ENCODE measurements at places on chromosomes 12 and 14.

- DNase-seq = no peak
Measured at GRCh38 chr12:80818878-80819277, 102.2 kb downstream of the MYF5 start.

- DNase-seq = no peak
Measured at GRCh38 chr12:30824311-30824710, 69.6 kb upstream of the CAPRIN2 start.

GRCh38 chr14:22982477-22983245 lies at the start of gene AJUBA:
TSS of gene AJUBA (minus strand) at chr14:22982551. CDS start at chr14:22982266, 285 bp downstream.
- peak; percentile 97 for DNase-seq

GRCh38 chr12:75315518-75315917 lies 14.6 kb downstream of the CAPS2 start:
- DNase-seq = peak; percentile 79

DNA sequence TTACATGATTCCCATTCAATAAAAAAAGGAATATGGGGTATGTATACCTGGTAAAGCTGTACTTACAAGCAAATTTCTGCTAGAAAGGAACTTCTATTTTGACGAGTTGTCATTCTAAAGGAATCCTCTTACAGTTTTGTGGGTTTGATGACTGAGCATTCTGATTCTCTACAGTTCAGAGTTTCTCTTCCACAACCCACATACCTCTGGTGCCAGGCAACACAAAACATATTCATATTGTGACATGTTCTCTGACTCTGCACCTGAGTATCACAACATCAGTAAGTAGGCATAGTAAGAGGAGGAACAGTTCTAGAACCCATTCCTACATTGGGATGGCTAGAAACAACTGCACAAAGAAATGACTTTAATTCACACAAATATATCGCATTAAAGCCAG lies 636.6 kb downstream of the MED13L start:
- peak; percentile 70 for DNase-seq

DNA sequence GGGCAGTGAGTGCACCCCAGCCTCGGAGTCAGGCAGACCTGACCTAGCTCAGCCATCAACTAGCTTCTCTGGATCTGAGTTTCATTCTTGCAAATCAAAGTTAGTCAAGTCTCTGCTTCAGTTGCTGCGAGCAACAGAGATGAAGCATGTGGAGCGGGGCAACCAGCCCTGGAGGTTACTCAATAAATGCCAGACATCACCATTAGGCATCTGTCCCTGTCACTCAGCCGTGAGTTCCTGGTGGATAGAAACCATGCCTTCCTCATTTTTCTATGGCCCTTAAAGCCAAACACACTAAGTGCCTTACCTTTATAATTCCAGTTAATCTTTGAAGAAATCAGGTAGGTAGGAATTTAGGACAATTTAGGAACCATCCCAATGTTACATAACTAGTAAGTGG lies 19.3 kb downstream of the RFX4 start:
- DNase-seq = no peak

- DNase-seq = no peak
Measured at GRCh38 chr12:6684609-6685008, 4.6 kb downstream of the ZNF384 start.

DNA sequence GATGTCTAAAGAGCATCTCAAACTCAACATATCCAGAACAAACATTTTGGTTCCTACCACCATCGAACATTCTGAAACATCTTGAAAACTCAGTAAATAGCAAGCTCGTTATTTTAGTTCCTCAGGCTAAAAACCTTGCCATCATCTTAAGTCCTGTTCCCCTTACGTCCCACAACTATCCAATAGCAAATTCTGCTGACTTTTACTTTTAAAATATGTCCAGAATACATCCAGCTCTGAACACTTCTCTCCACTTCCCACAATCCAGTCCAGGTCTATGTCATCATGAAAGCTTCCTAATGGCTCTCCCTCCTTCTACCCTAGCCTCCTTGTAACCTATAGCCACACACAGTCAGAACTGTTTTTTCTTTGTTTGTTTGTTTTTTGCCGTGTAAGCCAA lies 279.9 kb downstream of the IPO8 start:
- no peak for DNase-seq

DNA sequence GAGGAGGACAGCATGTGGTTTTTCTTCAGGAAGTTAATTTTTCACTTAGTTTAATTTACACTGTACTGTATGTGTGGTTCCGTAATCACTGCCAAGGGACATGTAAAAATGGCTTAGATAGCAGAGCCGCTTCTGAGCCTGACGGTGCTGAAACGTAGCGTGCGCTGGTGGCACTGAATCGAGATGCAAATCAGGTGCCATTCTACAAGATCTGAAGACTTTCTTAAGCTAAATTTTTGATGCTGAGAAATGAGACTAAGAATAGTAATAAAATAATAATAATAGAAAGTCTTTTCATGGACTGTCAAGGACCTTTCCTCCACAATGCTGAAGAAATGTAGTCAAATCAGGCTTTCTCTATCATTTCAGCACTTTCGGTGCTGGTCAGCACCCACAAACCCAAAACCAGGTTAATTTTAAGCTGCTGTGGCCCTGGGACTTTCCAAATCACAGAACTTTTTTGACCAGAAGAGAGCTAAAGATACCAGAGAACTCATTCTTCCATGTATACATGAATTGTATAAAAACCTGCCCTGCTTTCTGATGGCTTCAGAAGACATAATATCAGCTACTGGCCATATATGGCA lies 183.3 kb upstream of the LMO3 start:
- no peak for DNase-seq

DNA sequence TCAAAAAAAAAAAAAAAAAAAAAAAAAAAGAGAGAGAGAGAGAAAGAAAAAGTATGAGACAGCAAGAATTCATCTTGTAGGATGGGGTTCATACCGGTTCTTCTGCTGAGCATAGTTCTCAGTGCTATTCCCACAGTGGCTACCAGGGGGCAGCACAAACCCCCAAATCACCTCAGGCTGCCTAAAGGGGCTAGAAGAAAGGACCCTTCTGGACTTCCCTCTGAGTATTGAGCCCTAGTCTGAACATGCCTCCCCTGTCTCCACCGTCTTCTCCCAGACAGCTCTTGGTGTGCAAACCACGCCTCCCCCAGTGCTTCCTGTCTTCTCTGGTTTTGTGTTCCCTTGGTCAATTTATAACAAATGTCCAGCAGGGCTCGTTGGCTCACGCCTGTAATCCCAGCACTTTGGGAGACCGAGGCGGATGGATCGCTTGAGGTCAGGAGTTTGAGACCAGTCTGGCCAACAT lies 31.3 kb upstream of the SMUG1 start:
- peak; percentile 78 for DNase-seq

DNA sequence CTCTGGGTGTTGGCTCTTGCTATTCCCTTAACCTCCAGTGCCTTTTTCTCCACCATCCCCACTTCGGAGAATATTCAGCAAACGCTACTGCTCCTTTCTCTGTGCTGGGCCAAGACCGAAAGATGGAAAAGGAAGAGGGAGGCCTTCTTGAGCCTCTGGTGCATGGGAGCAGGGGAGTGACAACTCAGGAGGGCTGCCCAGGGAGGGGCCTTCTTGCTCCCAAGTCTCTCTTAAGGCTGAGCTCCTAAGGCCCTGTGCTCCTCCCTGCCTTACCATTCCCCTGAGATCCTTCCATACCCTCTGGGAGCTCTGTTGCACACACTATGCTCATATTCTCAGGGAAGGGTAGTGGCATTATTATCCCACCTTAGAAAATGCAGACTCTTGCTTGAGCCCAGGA lies 34.9 kb downstream of the SH2B3 start:
- no peak for DNase-seq

DNA sequence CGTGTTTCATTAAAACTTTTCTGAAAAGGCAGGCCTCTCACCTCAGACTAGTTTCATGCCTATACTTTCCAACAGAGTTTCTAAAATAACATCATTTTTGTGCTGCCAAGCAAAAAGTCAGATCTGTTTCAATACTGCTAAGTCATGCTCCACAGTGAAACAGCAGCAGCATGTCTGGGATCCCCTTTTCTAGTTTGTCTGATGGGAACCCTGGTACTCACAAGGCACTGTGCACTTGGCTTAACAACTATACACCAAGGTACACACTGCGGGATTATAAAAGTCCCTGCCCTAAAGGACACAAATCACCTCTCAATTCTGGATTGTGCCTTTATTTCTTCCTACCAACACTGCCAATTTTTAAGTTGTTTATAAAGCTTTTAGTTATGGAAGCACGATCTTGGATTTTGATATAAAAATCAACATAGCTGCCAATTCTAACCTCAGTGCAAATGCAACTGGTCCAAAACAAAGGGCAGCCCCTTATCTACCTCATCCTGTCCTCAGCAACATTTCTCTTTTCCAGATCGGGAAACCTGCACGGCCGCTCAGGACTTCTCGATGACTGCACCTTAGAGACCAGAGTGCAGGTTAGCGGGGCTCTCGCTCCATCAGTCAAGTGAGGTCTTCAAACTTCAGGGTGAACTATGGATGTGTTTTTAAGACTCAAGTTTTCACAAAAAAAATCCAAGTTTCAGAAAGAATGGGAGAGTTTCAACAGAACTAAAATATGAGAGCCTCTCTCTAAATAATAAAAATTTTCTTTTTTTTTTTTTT lies 1.7 kb upstream of the EIF5 start:
- DNase-seq = no peak

DNA sequence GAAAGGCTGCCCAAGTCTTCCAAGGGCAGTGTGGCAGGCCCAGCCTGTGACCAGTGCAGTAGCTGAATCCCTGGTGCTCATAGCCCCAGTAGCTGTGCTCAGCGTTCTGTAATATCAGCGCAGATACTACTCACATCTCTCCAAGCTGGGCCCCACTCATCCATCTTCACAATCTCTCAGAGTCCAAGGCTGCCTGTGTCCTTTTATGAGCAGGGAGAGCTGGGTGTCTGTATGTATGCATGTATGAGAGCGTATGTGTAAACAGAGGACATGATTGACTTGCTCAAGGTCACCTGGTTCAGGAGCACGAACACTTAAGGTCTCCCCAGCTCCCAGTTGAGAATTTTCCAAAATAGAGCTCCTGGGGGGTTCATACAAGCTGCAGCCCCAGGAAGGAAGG lies 5.4 kb downstream of the AQP6 start:
- no peak for DNase-seq

GRCh38 chr12:132043216-132043615 lies 93.5 kb downstream of the EP400 start:
- no peak for DNase-seq

DNA sequence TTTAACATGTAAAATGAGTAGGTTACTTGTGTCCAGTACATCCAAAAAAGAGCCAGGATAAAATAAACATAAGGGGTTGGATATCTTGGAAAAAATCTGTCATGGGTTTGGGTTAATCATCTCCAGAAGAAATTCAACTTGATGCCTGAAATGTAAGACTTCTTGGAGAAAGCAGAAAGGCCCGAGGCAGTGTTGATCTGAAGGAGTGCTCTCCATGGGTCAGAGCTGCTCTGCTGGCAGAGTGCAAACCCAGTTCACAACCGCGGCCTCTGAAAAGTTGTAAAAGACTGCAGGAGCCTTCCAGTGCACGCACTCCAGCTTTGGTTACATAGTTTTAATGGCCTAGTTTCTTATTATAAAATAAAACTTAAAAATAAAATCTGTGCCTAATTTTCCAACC lies 97.3 kb upstream of the ALX1 start:
- no peak for DNase-seq

- DNase-seq = no peak
Measured at GRCh38 chr12:131565267-131566015, 145.4 kb upstream of the SFSWAP start.

- peak; percentile 37 for DNase-seq
Measured at GRCh38 chr12:112992541-112993398, 14.5 kb downstream of the OAS2 start.

GRCh38 chr12:53340398-53340797 lies 4.2 kb upstream of the SP7 start:
- no peak for DNase-seq

DNA sequence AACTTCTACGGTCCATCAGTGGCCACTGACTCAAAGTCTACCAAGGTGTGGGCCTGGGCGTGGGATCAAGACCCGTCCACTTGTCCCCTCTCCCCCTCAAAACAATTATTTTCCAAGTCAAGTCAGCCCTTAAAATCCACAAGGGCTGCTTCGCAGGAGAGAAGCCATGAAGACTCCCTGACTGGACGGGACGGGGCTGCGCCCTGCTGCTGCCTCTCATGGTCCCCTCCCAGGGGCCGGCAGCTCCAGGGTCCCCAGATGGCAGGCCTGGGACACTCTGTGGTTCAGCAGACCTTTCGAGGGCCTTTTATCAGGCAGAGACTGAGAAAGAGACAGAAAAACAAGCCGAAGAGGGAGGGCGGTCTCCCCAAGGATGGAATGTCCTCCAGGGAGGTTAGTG lies 10.8 kb downstream of the NGB start:
- no peak for DNase-seq

DNA sequence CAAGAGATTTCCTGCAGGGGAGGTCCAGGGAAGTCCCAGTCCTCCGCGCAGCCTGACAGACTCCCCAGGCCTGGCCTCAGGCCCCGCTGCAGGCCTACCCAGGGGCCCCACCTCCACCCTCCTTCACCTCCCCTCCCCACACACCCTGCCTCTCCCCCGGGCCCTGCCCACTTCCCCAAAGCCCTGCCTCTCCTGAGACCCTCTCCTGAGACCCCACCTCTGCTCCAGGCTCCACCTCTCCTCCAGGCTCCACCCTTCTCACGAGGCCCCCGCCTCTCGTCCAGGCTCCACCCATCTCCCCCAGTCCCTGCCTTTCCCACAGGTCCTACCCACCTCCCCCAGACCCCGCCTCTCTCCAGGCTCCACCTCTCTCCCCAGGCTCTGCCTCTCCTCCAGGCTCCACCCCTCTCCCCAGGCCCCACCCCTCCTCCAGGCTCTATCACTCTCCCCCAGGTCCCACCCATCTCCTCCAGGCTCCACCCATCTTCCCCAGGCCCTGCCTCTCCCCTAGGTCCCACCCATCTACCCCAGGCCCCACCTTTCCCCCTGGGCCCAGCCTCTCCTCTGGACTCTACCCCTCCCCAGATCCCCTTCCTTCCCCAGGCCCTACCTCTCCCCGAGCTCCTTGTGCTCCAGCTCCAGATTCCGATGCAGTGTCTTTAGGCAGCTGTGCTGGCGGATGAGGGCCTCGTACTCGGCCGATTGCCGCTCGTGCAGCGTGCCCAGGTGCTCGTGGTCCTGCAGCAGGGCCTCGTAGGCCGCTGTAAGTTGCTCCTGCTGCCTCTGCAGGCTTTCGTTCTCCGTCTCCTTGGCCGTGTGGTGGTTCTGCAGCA lies 58.8 kb upstream of the GPR68 start:
- DNase-seq = peak; percentile 8

DNA sequence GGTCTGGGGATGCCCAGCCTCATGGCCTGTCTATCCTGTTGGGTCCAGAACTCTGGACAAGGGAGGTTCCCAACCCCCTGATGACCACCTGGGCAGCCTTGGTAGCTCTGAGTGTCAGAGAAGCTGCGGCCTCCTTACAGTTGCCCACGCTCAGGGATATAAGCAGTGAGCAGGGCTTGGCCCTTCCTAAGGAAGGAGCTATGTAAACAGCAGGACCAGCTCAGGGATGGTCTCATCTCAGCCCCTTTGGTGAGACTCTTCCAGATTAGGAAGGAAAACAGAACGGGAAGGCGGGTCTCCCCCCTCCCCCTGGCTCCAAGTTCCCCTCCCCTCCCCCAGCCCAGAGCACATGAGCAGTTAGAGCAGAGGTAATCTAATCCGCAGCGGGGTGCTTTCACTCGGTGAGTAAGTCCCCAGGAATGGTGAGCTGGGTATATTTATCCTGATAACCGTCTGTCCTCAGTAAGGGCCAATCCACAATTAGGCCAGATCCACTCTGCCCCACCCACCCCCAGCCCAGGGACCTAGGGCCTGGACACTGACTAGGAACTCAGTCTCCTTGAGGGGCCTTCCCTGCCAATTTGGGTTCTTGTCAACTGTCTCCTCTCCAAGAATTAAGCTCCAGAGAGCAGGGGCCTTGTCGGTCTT lies 29.5 kb upstream of the RPLP0 start:
- peak; percentile 98 for DNase-seq

Measured in fibroblast of skin of abdomen (primary cell).